ENCODE measurements at places on chromosomes 13 and 19.

DNA sequence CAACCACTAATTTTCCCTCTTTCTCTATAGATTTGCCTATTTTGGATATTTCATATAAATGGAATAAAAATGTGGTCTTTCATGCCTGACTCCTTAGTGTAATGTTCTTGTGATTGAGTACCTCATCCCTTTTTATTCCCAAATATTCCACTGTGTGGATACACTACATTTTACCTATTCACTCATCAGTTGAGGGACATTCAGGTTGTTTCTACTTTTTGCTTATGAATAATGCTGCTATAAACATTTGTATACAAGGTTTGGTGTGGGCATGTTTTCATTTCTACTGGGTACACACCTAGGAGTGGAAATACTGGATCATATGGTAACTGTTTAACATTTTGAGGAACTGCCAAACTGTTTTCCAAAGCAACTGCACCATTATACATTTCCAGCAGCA is 5.1 kb upstream of the WBP4 start:
- DNase-seq, result no peak

- DNase-seq, result no peak
These were observed 6.0 kb upstream of the SULT2A1 start for GRCh38 chr19:47891923-47892666.

DNA sequence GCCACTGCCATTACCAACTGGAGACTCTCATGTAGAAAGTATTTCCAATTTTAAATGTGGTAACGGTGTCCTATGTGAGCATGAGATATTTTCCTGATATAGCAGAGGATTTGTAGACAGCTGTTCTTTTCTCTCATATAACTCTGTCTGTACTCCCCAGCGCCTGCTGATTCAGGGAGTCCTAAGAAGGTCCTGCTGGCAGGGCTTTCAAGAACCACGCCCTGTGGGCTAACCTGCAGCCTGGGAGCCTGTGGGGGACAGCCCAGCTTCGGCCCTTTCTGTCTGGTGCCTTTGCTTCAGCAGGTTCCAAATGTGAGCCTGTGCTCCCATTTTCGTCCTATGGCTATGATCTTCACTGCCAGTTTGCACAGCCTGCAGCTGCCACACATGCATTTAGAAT is 316.8 kb downstream of the ATP8A2 start:
- DNase-seq, result no peak

DNA sequence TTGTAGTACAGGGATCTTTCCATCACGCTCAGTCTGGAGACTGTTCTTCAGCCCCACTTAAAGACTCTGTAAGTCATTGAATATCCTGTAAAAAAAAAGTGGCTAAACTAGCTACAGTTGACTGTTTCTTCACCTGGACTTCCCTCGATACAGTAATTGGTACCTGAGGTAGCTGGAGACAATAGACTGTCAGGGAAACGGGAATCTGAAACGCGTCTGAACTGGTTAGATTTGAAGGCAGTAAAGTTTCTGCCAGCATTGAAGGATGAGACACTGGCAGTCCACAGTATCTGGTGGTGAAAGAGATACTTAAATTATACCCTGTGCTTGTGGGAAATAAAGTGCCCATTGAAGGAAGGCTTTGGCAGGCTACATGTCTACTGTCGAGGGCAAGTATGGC is 550.5 kb downstream of the IRS2 start:
- DNase-seq, result no peak

- DNase-seq, result no peak
These were observed 2.3 kb upstream of the MZF1 start for GRCh38 chr19:58575183-58576041.

GRCh38 chr13:76489274-76489673 is 396.9 kb downstream of the KCTD12 start:
- no peak for DNase-seq

GRCh38 chr13:99431927-99432608 is 69.2 kb upstream of the TM9SF2 start:
- DNase-seq, result no peak

GRCh38 chr19:27674701-27675100 is 1538.2 kb downstream of the UQCRFS1 start:
- no peak for DNase-seq

DNA sequence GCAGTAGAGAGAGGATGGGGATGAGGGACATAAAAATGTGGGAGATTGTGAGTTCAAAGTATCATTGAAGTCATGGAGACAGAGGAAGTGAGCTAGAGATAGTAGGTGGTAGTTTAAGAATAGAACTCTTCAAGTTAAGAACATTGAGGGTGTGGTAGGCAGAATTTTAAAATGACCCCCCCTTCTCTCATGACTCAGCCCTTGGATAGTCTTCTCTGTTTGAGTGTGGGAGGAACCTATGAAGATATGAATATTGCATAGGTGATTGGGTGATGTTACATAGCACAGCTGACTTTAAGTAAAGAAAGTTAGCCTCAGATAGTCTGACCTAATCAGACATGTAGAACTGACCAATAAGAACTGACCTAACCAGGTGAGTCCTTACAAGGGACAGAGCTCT is 418.6 kb downstream of the FOXO1 start:
- no peak for DNase-seq

DNA sequence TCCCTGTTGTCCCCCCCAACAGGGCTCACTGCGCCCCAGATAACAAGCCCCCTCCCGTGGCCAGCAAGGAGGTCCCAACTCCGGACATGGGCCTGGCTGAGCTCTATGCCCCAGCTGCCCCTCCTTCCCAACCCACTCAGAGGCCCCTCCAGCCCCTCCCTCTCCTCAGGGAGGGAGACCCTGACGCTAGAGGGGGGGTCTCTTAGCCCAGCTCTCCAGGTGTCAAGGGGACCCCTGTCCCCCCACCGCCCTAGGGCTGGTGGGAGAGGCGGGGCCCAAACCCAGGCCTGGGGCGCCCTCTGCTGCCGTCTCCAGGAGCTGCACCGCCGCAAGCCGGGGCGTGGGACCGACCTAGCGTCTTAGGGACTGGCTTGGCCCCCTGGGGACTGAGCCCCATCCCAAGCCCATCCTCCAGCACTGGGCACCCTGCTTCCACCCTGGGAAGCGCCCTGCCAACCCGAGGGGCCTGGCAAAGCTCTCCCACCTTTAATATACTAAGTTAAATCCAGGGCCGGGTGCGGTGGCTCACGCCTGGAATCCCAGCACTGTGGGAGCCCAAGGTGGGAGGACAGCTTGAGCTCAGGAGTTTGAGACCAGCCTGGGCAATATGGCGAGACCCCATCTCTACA is 1.4 kb downstream of the GRIN3B start:
- DNase-seq, result no peak

GRCh38 chr19:36377541-36378178 is 1.3 kb downstream of the ZFP14 start:
- DNase-seq, result no peak

DNA sequence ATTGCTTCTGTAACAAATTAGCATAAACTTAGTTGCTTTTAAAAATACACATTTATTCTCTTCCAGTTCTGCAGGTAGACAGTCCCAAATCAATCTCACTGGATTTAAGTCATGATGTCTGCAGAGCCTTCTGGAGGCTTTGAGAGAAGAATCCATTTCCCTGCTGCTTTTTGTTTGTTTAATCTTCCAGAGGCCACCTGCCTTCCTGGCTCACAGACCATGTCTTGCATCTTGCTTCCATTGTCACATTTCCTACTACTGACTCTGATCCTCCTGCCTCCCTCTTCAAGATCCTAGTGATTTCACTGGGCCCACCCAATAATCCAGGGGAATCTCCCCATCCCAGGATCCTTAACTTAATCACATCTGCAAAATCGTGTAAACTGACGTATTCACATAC is 473.3 kb downstream of the ITGBL1 start:
- DNase-seq, result no peak

DNA sequence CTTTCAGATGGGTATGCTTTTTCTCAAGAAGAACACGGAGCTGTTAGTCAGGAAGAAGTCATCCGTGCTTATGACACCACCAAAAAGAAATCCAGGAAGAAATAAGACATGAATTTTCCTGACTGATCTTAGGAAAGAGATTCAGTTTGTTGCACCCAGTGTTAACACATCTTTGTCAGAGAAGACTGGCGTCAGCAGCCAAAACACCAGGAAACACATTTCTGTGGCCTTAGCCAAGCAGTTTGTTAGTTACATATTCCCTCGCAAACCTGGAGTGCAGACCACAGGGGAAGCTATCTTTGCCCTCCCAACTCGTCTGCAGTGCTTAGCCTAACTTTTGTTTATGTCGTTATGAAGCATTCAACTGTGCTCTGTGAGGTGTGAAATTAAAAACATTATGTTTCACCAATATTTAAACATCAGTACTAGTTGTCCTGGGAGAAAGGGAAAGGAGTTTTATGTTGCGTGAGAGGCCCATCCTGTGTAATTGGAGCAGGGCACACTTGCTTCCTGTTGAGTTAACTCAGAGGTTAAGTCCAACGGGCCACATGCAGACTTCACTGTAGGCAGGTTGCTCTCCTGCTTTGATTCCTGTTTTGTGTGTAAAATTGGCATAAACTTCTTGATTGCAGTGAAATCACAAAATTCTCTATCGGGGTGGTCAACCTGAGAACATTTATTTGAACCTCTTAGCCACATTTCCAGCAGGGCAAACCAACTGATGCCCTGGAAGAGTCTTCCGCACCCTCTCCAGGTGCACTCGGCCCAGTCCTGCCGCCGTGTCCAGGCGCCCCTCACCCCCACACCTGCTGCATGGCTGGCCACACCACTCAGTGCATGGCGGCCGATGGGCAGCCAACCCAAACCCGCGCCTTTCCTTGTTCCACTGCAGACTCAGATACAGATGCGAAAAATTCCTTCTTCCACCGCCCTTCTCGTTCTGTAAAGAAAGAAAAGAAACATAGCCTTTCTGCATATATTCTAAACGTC is 31.6 kb downstream of the SHISA2 start:
- no peak for DNase-seq

DNA sequence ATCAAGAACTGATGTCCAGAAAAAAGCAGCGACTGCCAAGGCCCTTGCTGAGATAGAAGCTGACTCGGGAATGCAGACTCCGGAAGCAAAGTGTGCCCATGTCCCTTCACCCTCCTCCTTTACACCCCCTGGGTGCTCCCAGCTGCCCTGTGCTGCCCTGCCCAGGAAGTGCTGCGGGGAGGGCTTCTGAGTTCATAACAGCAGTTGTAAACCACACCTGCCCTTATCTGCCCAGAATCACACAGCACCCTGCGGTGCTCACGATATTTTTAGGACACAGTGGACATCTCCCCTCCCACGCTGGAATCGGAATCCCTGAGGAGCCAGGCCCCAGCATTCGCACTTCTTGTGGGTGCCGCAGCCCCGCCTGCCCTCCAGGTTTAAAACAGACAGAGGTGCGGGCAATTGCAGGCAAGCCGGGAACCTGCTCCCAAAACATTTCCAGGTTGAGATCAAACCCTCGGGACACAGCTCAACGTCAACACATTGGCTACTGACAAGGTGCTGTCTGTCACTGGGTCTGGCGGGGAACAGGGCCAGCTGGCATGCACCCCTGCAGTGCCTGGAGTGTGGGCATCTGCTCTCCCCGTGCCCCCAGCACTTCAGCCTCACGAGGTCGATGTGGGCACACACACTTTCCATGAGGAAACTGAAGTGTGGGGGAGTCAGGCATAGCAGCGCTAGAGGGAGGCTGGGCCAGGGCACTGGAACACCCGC is 36.8 kb downstream of the RAB20 start:
- DNase-seq, result no peak

GRCh38 chr13:72295153-72295552 is 428.1 kb upstream of the DACH1 start:
- no peak for DNase-seq

DNA sequence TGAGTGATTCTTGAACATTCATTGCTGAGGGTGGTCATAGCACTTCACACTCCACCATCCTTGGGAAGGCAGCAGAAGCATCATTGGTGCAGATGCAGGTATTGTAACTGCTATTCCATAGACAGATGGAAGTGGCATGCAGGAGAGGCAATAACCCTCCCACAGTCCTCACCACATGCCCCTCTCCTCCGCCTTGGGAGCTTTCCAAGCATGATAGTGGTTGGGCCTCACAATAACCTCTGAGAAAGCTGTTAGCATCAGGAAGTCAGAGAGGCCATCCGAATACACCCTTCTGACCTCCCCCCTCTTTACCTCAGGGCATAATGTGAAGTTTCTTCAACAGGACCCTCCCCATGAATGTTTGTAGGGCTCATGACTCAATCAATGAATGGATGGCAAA is 177.9 kb downstream of the KATNAL1 start:
- DNase-seq, result no peak

DNA sequence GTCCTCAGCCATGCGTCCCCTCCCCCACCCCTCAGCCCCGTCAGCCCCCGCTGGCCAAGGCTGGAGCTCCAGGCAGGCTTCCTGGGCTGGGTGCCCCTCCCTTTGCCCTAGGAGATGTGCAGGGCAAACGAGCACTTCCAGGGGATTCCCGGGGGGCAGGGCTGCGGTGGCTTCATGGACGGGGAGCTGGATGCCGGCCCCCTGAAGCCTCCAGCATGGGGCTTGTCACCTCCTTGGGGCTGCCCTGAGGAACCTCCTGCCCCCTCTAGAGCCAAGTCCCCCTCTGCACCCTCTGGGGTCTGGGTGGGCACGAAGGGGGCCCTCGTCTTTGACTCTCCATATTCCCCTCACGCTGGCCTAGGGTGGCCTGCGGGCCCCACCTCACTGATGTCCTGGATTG is 25.4 kb upstream of the SLC7A10 start:
- no peak for DNase-seq

- DNase-seq, result no peak
These were observed 25.0 kb downstream of the LRCH1 start for GRCh38 chr13:46577696-46578589.

- no peak for DNase-seq
These were observed 187.9 kb upstream of the TSHZ3 start for GRCh38 chr19:31537136-31537535.

- DNase-seq, result no peak
These were observed 446 bp upstream of the ZNF83 start for GRCh38 chr19:52638601-52639000.

GRCh38 chr19:33826521-33826920 is 29.9 kb downstream of the KCTD15 start:
- no peak for DNase-seq

DNA sequence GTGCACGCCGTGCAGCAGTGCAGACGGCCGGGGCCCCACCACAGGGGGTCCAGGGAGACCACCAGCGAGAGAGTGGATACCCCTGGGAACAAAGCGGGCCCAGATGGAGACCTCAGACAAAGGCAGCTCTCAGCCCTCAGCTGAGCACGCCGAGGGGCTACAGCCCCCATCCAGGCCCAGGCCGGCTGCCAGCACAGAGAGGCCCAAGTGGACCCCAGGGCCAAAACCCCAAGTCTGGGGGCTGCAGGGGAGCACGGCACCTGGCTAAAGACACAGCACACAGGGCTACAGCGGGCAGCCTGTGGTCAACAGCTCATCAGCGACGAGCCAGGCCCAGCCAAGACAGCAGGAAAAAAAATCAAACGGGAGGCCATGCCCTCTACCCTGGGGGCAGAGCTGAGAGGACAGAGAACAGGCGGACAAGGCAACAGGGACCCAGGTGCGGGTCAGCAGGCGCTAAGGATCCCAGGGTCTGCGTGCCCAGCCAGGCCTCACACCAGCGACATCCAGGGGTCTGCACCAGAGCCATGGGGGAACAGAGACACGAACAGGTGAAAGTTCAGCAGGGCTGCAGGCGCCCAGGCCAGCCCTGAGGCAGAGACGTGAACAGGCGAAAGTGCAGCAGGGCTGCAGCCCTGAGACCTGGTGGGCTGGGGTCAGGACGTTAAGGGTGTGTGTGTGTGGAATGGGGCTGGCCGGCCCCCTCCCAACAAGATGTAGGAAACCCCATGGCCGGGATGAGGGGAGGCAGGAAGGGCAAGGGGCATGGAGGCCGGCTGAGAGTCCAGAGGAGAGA is 34.3 kb downstream of the RASA3 start:
- DNase-seq, result no peak

Data from NK-92 treated with Interleukin-12 subunit alpha and Interleukin-12 subunit beta, amount 100 ng/mL, for 24 hours (cell line).